Fibroblast of skin of left quadriceps (primary cell): ENCODE measurements at places on chromosomes 2 and 18.

GRCh38 chr2:164642946-164643555 is 21.8 kb upstream of the GRB14 start:
- DNase-seq: no peak

GRCh38 chr2:28958689-28959088 is 22.4 kb upstream of the TOGARAM2 start:
- peak; percentile 56 for DNase-seq

GRCh38 chr2:95010718-95011117 is 14.8 kb upstream of the MAL start:
- no peak for DNase-seq

DNA sequence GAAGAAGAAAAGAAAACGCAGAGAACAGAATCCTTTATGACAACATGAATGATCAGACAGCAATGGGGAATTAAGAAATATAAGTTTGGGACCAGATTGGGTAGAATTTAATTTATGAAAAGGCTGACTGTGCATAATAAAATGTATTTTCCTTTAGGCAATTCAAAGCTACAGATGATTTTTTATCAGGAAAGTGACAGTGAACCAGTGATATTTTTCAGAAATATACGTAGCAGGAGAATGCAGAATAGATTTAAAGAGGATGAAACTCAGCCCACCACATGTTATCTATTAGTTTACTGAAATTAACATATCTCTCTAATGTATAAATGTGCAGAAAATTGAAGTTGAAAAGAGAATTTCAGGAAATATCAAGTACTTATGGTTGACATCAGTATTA is 110.0 kb downstream of the SCN2A start:
- DNase-seq: no peak

- DNase-seq: no peak
Measured at GRCh38 chr18:1499265-1499664, 594.6 kb downstream of the ADCYAP1 start.

DNA sequence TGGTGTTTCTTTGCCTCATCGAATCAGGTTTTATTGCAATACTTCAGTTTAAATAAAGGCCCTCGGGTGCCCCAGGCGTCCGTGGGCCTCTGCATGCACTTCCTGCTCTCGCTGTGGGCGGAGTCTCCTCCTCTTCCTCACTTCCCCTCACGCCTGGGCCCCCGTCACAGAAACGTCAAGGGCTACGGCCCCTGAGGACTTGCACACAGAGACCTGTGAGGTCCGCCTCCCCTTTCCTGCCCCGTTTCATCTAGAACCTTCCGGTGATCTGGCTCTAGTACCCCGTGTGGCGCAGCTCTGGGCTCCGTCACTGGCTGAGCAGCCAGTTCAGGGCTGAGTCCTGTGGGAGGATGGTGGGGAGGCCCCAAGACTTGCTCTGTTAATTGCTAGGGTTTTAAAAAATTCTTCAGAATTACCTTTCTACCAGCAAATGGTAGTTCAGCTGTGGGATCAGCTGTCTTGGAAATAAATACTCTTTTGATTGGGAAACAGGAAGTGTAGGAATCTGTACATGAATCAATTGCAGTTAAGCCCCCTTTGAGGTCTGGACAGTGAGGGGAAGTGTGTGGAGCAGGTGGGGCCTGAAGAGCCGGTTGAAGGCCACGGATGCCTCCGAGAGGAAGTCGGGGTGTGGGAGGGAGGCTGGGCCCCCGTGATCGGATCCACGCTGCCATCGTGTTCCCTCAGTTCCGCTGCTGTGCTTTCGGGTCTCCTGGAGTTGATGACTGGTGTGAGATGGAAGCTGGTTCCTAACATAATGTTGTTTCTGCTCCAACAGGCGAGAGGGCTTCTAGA is 10.2 kb downstream of the NFATC1 start:
- no peak for DNase-seq

- DNase-seq: no peak
Measured at GRCh38 chr2:26537069-26537825, 59.3 kb upstream of the OTOF start.

DNA sequence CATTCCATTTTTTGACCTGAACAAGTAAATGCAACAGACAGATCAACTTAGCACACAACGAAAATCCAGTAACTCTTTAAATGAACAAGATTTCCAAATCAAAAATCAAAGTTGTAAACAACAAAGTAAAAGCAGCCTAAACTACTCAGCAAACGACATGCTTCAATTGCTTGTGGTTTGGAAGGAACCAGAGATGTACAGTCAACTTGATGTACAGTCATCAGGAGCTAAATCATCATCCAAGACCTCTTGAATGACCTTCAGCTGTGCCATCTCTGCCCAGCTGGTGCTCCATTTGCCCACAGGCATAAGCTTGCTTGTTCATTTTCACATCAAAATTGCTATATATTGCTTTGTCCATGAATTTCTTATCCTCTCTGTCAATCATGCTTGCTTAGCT is 109.8 kb downstream of the UPP2 start:
- no peak for DNase-seq

DNA sequence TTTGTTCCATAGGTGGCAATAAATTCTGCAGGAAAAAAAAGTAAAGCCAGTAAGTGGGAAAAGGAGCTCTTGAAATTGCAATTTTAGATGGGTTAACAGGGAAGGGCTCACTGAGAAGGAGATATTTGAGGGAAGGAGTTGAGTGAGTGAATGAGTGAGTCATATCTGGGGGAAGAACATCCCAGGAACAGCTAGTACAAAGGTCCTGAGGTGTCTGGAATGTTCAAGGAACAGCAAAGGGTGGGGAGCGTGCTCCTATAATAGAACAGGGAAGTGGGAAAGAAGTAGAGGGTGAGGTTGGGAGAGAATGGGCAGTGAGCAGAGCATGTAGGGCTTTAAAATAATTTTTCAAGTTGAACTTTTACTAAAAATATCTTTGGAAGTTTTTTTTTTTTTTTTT is 68.0 kb upstream of the PSME4 start:
- no peak for DNase-seq

GRCh38 chr18:34350778-34351177 is 126.1 kb upstream of the NOL4 start:
- no peak for DNase-seq

GRCh38 chr2:76247006-76247405 is 536.3 kb upstream of the GCFC2 start:
- no peak for DNase-seq

GRCh38 chr2:222264791-222265320 is 33.9 kb downstream of the PAX3 start:
- DNase-seq: no peak

DNA sequence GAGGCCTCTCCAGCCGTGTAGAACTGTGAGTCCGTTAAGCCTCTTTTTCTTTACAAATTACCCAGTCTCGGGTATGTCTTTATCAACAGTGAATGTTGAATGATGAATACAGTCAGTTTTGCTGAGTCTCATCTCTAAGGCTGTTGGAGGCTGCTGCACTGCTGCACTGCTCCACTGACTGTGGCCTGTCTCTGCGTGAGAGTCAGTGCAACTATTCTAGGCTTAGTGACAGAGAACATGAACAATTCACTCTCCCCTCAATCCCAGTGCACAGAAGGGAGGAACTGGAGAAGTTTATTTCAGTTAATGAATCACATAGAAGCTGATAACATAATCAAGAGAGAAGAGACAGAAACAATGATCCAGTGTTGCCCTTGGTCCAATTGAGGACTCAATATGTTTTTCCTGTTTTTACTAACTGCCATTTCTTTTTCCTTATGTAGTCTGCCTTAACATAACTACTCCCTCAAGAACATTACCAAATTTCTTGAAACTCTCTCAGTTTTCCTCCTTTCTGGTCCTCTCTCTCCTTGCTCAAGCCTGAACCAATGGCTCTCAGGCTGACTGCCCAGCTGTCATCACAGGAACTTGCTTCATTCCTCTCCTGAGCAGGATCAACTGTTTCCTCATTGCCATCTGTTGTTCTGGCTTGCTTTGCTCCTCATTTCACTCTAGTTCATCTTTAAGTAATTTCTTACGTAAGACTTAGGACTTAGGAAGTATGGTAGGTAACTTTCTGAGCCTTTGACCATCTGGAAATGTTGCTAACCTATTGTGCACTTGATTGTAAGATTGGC is 483.2 kb downstream of the METTL4 start:
- peak; percentile 7 for DNase-seq

DNA sequence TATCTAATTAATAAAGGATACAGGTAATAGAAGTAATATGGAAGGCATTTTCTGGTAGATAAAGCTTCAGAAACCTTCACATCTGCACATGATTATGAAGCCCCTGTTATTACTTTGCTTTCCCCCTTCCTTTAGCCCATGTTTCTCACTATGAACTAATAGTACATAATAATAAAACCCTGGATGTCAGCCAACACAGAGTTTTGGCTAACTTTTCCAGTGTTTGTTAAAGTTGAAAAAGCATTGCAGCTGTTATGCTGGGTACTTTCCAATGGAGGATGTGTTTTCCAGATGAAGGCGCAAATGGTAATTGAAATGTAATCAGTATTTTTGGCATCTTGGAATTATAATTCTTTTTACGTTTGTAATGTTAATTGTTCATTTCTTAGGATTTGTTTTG is 43.5 kb downstream of the SPTBN1 start:
- DNase-seq: peak; percentile 61

DNA sequence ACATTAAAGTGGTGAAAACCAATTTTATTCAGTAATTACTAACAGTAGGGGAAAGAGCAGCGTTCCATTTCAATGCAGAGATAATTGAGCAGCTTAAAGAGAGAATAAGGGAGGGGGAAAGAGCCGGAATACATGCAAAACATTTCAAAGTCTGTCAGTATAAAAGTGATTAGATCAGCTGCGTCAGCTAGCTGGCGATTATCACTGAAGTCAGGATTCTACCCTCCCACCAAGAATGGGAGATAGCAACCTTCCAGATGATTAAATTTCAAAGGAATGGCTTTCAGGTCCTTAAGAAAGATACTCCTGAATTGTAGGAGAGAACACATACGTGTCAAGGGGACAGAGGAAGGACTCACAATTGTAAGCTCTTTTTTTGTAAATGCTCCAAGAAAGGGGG is 2.7 kb upstream of the ZC3H6 start:
- no peak for DNase-seq

GRCh38 chr2:166560022-166560421 is 66.0 kb upstream of the SCN7A start:
- no peak for DNase-seq

DNA sequence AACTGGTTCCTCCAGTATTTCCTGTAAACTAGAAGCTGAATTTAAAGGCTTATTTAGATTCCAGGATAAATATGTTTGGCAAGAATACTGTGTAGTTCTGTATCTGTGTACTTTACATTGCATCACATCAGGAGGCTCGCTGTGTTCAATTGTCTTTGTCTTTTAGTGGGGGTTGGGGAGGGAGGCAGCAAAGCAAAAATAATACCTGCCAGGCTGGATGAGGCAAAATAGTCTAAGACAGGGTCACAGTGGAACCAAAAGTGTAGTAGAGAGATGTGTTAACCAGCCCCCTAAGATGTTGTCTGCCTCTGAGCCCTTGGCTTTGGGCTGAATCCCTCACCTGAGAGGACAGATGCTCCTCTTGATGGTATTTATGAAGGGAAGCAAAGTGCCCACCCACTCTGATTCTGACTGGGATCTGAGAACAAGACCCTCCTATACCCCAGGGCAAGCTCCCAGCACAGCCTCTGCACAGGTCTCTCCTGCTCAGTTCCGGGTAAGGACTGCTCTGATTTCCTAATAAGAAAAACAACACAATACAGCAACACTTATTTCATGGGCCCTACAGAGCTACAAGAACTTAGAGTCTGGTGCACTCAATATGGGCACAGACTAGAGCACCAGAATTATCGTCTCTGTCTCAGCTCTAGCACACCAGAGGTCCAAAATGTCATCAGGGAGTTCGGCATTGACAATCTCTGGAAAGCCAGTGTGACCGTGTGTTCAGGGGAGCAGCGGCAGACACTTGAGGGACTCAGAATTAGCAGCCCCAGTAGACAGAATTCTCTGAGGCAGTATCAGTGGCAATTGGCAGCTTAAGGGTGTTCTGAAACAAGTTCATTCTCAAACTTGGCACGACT is 7.2 kb upstream of the AFTPH start:
- no peak for DNase-seq

GRCh38 chr2:2229626-2230432 is 101.2 kb downstream of the MYT1L start:
- DNase-seq: no peak

DNA sequence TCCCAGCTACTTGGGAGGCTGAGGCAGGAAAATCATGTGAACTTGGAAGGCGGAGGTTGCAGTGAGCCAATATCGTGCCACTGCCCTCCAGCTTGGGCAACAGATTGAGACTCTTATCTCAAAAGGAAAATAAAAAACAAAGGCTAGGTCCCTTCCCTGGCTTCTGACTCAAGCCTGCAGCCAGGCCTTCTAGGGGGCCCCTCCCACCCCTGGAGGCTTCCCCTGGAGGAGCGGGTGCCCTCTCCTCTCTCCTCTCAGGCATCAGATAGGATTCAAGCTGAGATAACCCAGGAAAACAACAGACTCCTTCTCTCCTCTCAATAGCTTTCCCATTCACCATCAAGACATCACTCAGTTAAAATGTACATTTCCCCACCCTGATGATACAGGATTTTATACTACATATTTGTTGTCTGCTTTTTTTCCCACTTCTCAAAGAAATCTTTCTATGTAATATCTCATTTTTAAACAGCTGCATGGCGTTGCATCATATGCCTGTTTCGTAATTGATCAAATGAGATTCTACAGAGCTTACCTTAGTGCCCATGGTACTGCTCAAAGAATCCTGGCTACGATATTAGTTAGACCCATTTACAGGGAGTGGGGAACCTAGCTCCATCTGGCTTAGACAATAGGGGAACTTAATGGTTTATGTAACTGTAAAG is 20.6 kb upstream of the C2orf72 start:
- no peak for DNase-seq

DNA sequence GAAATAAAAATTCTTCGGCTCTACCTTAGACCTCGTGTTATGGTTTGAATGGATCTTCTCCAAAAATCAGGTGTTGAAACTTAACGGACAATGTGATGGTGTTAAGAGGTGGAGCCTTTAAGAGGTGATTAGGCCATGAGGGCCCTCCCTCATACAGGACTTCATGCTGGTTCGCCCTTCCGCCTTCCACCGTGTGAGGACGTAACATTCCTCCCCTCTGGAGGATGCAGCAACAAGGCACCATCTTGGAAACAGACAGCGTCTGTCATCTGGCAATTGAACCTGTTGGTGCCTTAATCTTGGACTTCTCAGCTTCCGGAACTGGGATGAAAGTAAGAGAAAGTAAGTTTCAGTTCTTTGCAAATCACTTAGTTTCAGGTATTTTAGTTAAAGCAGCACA is 126.3 kb upstream of the SPRED2 start:
- no peak for DNase-seq

- no peak for DNase-seq
Measured at GRCh38 chr2:191355170-191355758, 110.1 kb downstream of the MYO1B start.

GRCh38 chr2:141946016-141946415 is 184.8 kb downstream of the LRP1B start:
- no peak for DNase-seq

GRCh38 chr2:27808418-27808817 is 36.9 kb downstream of the MRPL33 start:
- no peak for DNase-seq

DNA sequence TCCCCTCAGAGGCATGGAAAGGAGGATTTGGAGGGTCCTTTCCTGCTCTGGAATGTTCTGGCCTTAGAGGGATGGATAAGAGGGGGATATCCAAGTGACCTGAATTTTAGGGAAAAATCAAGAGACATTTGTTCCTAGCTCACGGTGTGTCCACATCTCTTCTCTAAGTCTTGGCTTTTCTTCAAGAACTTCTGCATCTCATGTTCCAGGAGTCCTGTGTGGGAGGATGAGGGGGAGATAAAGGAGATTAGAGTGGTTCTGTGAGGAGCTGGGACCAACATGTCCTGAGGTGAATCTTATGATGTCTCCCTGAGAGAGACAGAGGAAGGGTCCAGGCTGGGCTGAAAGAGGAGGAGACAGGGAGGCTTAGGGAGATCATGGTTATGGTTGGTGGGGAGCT is 11.7 kb downstream of the EMX1 start:
- no peak for DNase-seq

- DNase-seq: no peak
Measured at GRCh38 chr2:30786923-30787685, 20.1 kb downstream of the CAPN13 start.
